ENCODE measurements at places on chromosomes 12 and 14.

GRCh38 chr14:51704545-51704944 is 52.8 kb downstream of the FRMD6 start:
- no peak for DNase-seq

GRCh38 chr12:43349863-43350262 is 202.1 kb downstream of the ADAMTS20 start:
- no peak for DNase-seq

- no peak for DNase-seq
Observed at GRCh38 chr12:48813465-48814261, 4.6 kb upstream of the CACNB3 start.

DNA sequence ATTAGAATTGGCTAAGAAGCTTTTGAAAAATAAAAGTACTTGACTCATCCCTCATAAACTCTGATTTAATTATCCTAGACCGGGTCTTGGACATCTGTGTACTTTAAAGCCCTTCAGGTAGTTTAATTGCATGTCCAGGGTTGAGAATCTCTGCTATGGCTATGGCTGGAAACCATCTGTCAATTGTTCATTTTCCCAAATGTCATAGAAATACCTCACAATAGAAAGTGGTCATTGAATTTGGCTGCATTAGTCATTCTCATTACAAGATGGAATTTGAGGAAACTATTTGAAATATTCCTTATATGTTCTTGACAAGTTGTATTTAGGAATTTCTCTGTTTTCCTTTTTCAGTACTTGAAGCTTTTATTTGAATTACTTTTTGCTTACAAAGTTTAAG is 111.3 kb downstream of the TSHR start:
- DNase-seq: no peak

DNA sequence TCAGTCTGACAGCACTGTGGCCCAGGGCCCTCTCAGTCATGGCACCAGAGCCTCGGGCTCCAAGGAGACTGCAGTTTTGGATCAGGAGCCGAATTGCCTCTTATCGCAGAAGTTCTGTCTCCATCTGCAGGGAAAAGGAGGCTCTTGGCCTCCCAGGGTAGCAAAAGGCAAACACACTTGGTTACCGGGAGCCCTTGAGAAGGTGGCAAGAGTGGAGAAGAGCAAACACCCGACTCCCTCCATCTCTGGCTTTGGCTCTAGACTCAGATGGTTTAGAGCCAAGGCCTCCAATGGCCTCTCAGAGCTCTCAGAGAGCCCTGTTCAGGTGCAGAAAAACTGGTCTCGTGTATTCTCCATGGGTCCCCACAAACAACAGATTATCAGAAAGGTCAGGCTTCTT is 44.6 kb downstream of the NINJ2 start:
- no peak for DNase-seq

DNA sequence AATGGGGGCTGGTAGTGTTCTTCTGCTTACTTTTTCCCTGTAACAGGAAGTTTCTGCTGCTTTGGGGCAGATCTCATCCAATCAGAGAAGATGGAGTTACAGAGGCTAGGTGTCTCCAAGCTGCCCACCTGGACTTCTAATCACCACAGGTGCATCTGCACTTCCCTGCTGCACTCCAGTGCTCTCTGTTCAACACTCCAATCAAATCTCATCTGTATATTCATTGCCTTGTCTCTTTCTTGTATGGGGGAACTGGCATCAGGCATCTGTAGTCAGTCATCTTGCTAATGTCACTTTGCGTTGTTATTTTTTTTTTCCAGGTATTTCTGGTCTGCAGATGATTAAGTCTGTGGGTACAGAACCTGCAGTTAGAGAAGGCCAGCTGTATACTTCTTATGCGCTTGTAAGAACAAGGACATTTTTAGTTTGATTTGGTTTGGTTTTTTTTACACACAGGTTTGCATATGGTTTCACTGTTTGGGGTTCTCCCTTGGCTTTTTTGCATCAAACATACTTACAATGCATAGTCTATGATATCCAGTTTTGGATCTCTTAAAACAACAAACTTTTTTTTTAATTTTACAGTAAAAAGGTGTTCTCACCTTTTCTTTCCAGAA is 116.0 kb downstream of the METTL25 start:
- no peak for DNase-seq

DNA sequence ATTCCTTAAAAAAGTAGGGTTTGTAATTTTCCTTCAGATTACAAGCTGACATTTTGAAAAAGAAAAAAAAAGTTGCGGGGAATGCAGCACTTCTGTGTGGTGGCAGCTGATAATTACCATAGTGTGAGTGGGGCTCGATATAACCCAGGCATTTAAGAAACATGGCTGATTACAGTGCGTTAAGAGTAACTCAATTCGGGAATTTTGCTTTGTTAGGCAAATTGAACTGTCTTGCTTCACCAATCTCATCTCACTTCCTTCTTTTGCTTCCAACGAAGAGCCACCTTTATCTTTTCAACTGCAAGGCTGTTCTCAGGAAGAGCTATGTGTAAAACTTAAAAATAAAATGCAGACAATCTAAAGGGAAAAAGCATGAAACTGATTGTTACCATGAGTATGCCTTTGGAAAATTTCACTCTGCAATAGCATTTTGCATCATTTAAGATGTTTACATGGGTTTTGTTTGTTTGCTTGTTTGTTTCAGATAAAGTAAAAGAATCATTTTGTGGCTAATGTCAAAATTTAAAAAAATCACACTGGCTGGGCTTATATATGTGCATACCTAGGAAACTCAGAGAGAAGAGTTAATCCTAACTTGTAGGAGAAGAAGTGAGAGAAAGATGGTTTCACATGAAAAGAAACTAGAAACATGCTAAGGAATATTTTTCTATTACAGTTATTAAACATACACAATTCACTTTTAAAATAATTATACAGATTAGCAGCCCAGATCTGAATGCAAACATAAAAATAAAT is 295.9 kb upstream of the ATP2B1 start:
- no peak for DNase-seq

GRCh38 chr12:42447371-42447786 is 121.4 kb downstream of the PPHLN1 start:
- no peak for DNase-seq

- DNase-seq: no peak
Observed at GRCh38 chr12:89731089-89731488, 22.5 kb upstream of the ATP2B1 start.

DNA sequence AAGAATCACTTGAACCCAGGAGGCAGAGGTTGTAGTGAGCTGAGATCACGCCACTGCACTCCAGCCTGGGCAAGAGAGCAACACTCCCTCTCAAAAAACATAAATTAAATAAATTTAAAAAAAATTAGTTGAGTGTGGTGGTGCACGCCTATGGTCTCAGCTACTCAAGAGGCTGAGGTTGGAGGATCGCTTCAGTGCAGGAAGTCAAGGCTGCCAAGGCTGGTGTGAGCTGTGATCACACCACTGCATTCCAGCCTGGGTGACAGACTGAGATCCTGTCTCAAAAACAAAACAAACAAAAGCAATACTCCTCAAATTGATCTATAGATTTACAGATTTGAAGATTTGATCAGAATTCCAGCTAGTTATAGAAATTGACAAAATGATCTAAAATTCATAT is 92.7 kb upstream of the RESF1 start:
- no peak for DNase-seq

GRCh38 chr14:69877492-69877891 is 1.7 kb upstream of the SMOC1 start:
- no peak for DNase-seq

DNA sequence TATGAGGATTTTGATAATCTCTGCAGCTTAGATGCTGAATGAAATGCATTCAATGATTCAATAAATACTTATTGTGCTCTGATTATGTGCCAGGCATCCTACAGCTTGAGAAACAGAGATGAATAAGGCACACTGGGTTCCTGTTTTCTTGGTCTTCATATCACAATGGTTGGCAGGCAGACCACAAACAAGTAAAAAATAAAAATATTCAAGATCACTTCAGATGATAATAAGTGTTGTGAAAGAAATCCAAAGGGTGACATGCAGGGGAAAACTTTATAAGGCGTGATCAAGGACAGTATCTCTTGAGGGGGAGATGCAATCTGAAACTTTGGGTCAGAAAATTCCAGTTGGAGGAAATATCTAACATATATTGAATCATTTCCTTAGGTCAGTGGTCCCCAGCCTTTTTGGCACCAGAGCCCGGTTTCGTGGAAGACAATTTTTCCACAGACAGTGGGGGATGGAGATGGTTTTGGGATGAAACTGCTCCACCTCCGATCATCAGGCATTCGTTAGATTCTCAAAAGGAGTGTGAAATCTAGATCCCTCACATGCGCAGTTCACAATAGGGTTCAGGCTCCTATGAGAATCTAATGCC is 73.7 kb upstream of the RAP1B start:
- no peak for DNase-seq

DNA sequence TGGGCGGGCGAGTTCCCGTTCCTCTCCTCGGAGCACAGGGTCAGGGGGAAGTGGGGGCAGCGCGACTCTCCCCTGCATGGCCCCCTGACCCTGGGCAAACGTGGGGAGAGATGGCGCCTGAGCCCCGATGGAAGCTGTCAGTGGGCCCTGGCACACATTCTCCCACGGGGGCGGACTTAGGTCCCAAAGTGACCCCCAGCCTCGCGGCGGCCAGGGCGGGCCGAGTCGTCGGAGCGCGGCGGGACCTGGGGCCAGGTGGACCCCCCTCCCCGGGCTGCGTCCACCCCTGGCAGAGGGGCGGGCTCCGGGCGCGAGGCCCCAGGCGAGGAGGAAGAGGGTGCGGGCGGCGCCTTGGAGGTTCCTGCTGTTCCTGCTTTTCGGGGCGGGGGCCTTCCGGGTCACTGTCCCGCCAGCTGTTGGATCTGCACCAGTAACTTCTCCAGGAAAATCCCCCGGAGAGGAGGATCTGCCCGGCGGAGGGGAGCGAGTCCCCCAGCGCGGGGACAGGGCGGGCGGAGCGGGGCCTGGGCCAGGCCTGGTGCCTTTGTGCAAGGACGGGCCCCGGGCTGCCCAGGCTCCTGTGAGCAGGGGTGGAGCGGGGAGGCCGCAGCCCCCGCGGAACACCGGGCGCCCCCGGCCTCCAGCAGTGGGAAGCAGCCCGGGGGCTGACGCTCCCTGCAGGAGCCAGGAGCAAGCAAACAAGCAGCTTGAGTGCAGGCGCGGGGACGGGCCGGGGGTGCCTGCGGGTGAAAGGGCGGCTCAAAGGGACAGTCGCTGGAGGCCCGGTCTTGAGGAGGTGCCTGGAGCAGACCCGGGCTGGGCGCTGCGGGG is 15.3 kb downstream of the TNFAIP2 start:
- DNase-seq: no peak

DNA sequence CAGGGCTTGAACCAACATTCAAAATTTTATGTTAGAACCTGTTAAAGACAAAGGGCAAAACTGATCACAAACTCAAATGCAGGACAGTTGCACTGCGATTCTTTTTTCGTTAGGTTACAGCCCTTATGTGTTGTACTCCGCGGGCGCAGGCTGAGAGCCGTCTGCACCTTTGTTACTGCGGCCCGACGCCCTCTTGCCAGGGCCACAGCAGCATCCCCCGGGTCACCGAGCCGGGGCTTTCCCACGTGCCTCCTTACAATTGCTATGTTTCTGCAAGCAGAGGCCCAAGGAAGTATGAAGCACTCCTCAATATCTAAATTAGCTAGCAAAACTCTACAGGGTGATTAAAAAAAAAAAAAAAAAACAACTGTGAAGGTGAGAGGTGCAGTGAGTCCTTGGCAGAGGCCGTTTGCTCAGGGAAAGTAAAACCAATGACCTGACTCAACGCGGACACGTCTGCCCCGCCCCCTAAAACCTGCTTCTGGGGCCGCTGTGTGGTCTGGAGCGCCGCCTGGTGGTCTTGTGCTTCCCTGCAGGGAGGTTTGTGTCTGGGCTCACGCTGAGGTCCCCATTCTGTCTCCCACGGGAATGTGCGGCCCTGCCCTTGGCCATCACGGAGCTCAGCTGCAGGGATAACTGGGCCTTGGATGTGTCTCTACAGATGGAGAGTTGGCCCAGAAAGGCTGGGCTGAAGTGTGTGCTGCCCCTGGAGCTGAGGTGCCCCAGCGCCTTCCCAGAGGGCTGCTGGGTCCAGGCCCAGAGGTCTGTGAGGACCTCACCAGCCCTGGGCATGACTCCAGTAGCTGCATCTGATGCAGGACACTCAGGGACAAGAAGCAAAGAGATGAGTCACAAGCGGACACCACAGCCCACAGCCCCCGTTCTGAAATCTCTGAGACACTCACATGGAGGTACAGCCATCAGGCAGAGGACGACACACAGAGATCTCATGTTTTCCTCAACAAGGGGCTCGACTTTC is 418.5 kb downstream of the TMEM121 start:
- peak; percentile 74 for DNase-seq

GRCh38 chr12:58288190-58288589 is 346.8 kb downstream of the ATP23 start:
- no peak for DNase-seq

DNA sequence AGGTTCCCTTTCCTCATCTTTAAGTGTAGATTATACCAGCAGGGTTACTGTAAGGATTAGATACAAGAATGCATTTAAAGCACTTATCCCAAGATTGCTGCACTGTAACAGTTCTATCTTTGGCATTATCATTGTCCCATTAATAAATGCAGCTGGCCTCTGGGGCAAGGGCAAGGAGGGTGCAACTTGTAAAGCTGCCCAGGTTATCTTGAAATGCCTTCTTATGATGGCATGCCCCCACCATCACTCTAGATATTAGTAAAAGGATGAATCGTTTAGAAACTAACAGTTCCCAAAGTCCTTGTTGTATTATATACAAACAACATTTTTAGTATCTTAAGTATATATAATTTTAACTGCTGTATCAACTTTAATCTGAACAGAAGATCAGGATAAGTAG is 6.8 kb downstream of the LTA4H start:
- DNase-seq: no peak

- DNase-seq: no peak
Observed at GRCh38 chr14:93267149-93267711, 60.2 kb downstream of the UBR7 start.

GRCh38 chr12:12779529-12779928 is 5.9 kb upstream of the APOLD1 start:
- DNase-seq: no peak

DNA sequence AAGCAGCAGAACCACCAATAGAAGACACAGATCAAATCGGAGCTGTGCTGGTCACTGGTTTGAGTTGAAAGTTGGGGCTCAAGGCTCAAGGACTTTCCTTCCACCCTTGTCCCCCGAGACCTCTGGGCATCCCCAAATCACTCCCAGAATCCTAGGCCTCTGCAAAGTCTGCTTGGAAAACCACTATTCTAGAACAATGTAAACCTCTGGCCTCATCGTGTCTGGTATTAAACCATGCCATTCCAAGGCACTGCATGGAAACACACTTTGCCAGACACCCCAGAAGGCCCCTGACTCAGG is 288.0 kb downstream of the DPF3 start:
- DNase-seq: no peak

DNA sequence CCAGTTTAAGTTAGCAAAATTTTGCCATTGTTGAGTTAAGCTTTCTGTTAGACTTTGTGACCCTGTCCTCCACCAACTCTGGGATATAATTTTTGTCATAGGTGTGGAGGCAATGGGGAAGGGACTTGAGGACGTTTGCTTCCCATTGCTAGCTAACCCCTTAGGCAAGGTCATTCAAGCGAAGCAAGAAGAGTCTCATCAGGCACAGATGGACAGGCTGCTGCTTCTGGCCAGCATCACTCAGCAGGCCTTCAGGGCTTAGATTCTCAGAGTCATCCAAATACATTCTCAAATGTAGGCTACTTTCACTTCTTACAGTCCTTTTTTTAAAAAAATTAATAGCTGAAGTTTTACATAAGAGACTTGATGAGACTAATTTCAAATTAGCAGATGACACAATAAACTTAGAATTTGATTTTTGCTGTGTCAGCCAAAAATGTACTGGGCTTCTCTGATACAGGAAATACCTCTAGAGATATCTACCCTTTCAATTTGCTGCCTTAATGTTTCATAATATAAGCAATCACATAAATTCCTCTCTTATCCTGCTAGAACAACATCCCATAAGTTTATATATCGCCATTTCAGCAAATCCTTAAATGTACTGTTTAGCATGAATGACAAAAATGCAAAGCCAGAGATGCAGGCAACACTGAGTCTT is 875.2 kb downstream of the FLRT2 start:
- no peak for DNase-seq
